Thyroid gland (tissue), 4 donors: ENCODE measurements at places on chromosomes 3 and 15.

DNA sequence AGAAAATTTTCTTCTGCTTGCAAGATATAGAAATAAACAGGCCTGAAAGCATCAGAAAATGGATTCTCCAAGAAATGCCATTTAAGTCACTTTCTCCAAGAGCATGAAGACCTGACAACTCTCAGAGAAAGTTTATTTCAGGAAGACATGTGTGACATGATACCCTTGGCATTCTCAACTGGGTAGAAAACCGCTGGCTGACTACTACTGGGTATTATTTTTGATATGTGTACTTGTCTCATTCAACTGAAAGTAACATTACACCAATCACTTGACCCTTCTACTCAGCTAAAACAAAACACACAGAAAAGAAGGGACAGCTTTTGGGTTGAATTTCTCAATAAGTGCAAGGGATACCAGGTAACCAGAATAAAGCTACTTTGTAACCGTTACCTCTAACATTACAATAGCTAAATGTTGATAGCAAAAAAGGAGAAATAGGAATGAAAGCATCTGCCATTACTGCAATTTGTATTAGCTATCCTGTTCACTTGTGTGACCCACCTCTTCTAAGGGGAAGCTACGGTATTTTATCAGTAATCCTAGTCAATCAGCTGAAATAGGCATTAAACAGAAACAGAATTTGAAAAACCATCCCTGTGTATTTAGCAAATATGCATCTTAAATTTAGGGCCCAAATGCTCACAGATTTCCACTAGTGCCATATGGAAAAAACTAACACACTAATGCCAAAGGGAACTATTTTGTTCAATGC is 7.3 kb downstream of the TRA2B start:
- DNase-seq: no peak

DNA sequence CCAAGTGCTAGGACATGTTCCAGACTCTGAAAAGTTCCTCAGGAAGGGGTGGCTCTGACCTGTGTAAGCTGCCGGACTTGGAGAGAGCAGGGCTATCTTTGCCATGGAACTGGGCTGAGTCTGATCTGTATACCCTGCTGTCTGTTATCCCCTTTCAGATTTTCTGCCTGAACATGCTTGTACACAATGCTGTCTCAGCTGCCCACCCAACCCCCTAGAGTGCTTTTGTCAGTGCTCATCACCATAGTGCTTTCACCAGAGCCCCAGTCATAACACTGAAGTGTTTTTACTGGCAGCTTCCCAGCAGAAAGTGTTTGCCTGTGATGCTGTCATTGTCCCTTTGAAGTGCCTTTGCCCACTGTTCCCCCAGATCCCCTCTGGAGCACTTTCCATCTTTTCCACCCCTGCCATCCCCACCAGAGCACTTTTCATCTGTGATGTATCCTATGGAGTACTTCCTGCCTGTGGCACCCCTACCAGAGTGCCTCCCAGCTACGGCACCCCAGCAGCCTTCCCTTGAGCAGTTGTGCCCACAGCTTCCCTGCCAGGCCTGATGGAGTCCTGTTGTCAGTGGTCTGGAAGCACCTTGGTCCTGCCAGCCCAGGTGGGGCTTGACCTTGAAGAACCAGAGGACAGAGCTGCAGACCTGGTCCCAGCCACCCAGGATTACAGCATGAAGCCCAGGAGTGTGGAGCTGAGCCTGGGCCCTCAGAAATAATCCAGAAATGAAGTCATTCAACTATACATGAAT is 397.7 kb downstream of the DIPK2A start:
- DNase-seq: no peak

DNA sequence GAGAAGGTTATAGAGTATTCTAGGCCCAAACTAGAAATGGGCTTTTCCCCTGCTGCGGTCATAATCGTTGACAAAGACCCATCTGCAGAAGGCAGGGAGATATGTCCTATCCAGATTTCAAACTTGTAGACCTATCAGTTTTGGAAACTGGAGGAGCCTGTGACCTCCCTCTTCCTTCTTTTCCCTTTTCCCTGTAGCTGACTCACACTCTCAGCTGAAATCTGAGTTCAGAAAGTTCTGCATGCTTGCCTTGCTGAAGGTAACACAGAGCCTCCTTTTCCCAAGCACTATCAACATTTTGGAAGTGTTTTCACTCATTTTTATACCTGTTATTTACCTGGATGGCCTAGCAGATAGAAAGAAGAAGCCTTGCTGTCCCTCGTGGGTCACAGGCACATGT is 59.1 kb upstream of the PSMD6 start:
- DNase-seq: no peak

DNA sequence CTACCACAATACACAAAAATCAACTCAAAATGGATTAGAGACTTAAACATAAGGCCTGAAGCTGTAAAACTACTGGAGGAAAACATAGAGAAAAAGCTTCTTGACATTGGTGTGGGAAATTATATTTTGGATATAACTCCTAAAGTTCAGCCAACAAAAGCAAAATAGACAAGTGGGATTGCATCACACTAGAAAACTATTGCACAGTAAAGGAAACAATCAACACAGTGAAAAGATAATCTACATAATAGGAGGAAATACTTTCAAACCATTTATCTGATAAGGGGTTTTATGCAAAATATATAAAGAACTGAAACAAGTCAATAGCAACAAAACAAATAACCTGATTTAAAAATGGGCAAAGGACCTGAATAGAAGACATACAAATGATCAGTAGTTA is 37.6 kb upstream of the TP63 start:
- DNase-seq: no peak

DNA sequence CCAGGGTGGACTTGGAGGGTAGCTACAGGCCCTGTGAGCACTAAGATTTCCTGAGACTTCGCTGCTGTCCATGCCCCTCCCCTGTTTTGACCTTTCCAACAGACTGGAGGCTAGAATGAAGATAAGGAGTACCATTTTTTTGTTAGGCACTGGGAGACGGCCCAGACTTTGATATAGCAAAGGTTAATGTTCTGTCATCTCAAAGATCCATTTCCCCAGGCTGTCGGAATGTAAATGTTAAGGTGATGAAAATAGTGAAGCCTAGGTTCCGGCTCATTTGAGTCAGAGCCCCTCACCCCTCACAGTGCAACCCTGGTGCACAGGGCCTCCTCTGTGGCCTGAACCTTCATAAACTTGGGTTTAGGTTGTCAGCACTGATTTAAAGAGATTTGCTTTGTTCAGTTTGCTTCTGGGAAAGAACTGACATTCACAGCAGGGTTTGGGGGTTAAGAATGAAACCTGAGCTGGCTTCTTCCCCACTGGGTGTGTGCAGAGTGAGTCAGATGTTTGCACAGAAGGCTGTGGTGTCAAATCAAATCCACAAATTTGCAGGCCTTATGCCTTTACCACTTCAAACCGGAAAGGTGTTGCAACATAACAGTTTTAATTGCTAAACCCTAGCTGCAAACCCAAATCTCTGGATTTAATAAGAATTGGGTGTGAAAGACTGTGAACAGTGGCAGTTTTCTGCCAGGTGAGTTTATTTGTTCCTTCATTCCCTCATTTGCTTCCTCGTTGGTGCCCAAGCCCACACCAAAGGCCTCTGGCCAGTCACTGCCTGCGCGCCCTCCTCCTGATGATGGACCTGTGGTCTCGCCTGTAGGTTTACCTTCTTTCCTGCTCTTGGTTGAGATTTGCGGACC is 20.6 kb upstream of the KCTD6 start:
- DNase-seq: peak; percentile 27

DNA sequence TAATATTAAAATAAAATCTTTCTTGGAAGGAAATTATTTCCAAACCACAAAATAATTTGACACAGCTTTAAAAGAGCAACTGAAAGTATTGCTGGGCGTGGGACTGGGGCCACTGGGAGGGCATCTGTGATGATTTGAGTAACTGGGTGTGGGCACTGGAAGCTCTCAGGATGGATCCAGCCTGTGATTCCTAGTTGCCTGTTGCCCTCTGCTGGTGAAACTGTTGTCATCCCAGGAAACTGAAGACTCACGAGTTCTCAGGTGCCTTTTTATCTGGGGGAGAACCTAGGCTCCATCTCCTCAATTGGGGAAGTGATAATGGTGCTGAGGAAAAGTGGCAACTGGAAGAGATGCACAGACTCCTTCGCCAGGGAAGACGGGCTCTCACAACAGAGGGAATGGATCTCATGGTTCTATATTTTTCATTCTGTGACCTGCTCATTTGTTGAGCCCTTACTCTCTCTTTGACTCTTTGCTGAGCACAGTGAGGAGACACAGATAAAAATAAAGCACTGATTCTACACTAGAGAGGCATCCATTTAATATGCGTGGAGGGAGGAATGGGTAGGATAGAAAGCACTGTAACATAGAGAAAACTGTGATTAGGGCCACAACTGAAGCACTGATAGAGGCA is 61.6 kb downstream of the TPRG1 start:
- peak; percentile 66 for DNase-seq

DNA sequence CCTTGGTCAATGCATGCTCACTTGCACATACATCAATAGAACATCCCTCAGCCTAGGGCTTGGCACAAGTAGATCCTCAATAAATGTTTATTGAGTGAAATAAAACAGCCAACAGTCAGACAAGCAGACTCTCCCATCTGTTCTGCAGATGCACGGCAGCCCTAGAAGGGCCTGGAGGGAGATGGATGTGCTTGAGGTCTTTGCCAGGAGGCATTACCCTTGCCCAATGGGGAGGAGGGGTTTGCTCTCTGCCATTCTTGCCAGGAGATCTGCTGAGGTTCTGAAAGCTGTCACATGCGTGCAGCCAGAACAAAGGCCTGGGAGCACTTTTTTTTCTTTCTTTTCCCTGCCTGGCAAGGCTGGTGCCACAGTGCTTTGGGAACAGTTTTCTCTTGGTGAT is 349.3 kb upstream of the THRB start:
- DNase-seq: no peak

DNA sequence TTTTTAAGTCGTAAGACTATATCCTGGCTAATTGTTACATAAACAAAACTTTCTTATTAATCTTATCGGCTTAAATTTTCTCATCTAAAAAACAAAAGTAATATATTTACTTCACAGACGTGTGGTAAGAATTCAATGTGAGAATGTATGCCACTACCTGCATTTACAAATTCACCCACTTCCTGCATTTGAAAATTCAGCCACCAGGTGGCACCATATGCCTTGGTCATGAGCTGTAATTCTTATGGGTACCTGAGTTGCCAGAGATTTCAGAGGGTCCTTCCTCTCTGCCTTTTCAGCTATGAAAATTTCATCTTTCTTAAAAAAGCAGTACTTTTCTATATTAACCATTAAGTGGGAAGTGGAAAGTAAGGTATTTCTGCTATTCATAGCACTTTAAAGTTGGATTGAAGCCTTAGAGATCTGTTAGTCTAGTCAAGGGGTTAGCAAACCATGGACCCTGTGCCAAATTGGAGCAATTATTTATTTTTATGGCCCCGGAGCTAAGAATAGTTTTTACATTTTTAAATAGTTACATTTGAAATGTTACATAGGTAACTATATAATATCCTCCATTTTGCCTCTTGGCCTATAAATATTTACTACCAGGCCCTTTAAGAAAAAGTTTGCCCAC is 127.8 kb downstream of the HCN4 start:
- peak; percentile 78 for DNase-seq

DNA sequence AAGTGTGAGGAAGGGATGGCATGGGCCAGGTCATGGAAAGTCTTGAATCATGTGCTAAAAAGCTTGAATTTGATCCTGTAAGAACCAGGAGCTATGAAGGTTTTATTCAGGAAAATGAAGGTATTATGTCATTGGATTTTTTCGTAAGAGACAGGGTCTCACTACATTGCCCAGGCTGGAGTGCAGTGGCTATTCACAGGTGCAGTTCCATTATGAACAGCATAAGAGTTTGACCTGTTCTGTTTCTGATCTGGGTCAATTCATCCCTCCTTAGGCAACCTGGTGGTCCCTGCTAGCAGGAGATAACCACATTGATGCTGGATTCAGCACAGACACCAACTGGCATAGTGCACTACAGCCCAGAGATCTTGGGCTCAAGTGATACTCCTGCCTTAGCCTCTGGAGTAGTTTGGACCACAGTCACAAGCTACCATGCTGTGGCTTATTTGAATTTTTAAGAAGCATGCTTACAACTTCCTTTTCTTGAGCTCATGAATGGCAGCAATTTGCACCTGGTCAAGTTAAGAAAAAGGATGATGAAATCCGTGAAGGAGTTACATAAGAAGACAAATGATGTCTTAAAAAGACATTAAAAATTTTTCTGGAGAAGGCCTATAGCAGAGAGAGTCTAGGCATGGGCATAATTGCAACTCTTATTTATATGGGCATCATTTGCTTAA is 79.1 kb downstream of the CADPS start:
- no peak for DNase-seq

- DNase-seq: peak; percentile 56
Observed at GRCh38 chr3:140863580-140864009, 78.0 kb upstream of the SLC25A36 start.

DNA sequence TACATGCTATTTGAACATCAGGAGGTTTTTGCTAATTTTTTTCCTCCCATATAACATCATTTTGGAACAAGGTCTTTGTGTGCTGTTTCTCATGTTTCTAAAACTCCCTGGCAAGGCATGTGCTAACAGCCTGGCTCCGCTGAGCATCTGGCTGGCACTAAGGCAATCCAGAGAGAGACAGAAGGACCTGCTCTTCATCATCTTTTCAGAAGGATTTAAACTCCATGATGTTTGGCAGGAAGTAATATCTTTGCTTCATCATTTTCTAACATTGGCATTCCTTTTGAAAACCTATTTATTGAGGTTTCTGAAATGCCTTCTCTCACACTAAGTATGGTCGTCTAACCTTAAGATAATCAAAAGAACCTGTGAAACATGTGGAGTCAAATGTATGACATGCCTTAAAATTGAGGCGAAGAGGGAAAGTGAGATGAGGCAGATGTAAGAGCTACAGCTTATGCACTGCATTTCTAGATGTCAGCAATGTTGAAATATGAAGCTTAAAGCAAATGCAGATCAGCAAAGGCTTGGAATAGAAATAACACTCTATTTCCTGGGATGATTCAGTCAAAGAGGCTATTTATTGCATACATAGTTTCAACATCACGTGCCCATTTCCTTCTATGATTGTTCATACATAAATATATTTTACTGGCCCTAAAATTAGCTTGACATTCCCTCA is 592.0 kb downstream of the ZNF385D start:
- DNase-seq: no peak

DNA sequence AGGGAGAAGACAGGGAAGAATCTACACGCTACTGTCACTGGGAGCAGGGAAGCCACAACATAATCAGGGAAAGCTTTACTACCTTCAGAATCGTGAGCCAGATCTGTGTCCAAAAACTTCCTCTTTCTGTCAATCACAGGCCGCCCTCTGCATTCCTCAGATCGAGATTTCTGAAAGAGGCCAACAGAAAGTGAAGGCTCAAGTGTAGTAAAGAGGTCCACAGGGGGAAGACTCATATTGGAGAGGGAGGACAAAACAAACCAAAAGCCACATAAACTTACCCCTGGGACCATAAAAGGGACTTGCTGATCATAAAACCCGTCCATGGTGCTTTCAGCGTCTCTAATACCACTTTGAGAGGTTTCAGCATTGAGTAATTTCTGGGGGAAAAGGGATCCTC is 3.3 kb downstream of the ETV5 start:
- DNase-seq: no peak

DNA sequence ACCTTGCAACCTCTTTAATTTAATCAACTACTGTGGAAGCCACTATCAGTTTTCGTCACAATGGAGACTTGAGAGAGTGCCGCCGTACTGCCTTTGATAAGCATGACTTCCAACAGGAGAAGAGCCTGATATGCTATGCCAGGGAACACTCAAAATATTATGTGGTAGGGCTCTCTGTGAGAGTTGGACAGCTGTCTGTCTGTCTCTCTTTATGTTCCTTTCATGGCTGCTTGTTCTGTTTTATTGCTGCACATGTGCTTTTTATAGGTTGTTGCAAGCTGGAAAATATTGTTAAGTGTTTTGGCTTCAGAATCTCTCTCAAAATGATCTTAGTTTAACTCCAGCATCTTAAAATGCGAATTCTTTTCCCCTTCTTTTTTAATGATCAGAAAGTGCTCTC is 249.4 kb upstream of the RARB start:
- no peak for DNase-seq
